H7 (cell line): ENCODE measurements at places on chromosomes 7 and 10. TPM values are rescaled to one million over a fixed set of nuclear protein-coding genes. Genes with fewer than 3 reads are reported as not detected.

Gene HOGA1
- total RNA-seq: 0.37 TPM in 1 of 2 replicates, not detected in the other

Gene RARRES2
- total RNA-seq: 198 and 223 TPM in 2 replicates

Gene DPP6
- total RNA-seq: 1.1 and 1.6 TPM in 2 replicates

Gene DNAAF5
- 82.5 and 101 TPM in 2 replicates for total RNA-seq

Gene PRR15
- 11.7 and 12.3 TPM in 2 replicates for total RNA-seq

Gene GIMAP6
- total RNA-seq: not detected in 2 replicates

Gene HMX2
- total RNA-seq: 0.07 TPM in 1 of 2 replicates, not detected in the other

Gene CUL1
- 46.7 and 52.0 TPM in 2 replicates for total RNA-seq

Gene LRRC17
- 1.0 TPM in 2 replicates for total RNA-seq

Gene LIPK
- total RNA-seq: not detected in 2 replicates

Gene FOXK1
- 20.4 and 23.1 TPM in 2 replicates for total RNA-seq

DNA sequence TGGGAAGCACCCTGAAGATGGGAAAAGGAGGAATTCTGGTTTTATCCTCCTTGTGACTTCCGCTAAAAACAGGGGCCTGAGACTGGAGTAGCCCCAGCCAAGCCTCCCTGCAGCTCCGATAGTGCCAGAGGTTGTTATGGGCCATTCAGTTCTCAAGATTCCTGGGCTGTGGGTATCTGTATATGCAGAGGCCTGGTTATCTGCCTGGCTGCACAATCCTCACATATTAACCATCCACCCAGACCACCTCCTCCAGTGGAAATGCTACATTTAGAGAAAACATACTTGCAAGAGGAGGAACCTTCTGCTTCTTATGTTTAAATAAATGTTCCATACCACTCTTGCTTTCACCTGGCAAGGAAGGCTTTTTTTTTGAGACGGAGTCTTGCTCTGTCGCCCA is 34.6 kb downstream of the ARL3 start:
- no peak for DNase-seq

GRCh38 chr10:4373612-4374011 is 452.4 kb upstream of the AKR1E2 start:
- no peak for DNase-seq

- DNase-seq: no peak
Observed at GRCh38 chr7:80357530-80357929, 154.3 kb downstream of the GNAT3 start.

DNA sequence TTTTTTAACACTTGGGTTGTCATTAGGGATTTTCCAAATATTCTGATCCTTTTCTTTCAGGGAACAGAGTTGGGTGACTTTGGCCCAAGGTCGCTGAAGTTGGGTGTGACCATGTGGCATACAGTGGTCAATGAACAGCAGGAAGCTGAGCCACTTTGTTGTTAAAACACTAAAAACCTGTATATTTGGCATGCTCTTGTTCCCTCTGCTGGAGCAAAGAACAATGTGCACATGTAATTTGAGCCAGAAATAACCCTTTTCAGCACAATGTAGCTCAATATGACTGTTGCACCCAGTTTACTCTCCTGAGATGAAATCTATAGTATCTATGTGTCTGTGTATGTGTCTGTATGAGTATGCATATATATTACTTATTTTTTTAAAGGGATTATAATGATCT is 74.9 kb downstream of the ADCYAP1R1 start:
- no peak for DNase-seq

- no peak for DNase-seq
Observed at GRCh38 chr7:86130268-86130667, 513.4 kb upstream of the GRM3 start.

GRCh38 chr10:132520177-132520811 is 17.3 kb upstream of the INPP5A start:
- peak; percentile 51 for DNase-seq

GRCh38 chr7:74372511-74373111 is 81.1 kb upstream of the GTF2IRD1 start:
- peak; percentile 84 for DNase-seq

DNA sequence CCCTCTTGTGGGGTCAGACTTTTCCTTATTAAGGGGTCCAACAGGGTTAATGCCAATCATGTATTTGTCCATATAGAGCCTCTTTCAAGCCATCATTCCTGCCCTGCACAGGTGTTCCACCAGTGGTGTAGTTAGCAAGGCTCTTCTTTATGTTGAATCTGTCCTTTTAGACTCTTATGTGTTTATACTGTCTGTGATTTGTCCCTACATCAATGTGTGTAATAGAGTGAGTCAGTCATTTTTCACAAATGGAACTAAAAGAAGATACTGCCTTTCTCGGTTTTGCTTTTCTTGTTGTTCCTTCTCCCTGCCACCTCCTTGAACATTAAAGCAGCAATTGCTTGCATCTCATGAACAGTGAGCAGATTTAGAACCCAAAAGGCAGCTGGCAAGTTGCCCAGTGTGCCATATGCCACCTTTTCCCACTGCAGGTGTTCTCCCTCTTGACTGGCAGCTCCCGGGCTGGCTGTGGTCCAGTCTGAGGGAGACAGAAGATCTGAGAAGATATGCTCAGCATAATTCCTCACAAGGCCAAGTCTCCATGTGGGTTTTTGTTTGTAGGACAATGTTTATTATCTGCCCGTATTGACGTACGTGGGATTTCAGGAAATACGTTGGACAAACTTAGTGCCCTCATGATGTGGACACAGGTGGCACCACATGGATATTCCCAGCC is 154.1 kb downstream of the LHFPL3 start:
- DNase-seq: no peak

GRCh38 chr7:74193913-74194312 is 15.9 kb upstream of the LAT2 start:
- peak; percentile 52 for DNase-seq

DNA sequence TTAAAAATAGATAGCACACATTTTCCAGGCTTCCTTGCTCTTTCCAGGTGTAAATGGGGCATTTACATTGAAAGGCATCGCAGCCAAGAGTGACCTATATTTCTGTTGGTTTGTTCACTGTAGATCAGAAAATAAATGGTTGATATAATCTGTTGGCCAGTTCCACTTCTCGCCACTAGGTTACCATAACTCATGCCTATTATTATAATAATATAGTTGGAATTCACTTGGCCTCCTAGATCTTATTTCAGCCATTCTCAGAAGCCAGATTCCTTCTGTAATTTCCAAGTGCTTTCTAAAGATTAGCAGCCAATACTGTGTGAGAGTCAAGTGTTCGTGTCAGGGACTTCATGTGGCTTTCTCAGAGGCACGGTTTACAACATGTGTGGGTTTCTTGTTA is 179.5 kb downstream of the DNAH11 start:
- peak; percentile 13 for DNase-seq

- DNase-seq: no peak
Observed at GRCh38 chr7:158266426-158266816, 321.2 kb downstream of the PTPRN2 start.

DNA sequence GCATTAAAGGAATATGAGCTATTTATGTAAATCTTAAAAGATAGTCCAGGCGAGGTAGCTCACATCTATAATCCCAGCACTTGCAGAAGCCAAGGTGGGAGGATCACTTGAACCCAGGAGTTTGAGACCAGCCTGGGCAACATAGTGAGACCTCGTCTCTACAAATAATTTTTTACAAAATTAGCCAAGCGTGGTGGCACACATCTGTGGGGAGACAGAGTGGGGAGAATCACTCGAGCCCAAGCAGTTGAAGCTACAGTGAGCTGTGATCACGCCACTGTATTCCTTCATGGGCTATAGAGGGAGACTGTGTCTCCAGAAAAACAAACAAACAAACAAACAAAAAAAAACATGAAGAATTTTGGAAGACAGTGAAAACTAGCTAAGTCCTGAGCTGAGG is 28.4 kb downstream of the HERC4 start:
- no peak for DNase-seq

DNA sequence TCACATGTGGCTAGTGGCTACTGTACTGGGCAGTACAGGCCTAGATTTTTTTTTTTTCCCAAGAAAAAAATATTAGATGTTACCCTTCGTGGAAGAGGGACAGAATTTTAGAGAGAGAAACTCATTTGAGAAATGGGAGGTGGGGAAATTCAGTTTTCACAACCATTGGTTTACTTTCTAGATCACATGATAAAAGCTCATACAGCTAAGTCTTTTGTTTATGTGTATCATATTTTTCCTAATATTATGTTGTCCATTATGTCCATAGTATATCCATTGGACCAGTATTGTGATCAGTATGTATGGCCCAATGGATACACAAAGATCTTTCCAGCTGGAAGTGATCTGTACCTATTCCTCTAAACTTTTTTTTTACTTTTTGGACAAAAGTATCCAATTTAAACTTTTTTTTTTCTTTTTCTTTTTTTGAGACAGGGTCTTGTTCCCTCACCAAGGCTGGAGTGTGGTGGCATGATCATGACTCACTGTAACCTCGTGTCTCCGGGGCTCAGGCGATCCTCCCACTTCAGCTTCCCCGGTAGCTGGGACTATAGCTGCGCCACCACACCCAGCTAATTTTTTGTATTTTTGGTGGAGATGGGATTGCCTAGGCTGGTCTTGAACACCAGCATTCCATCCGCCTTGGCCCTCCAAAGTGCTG is 4.1 kb downstream of the CALU start:
- no peak for DNase-seq

GRCh38 chr7:99666013-99666395 is 13.8 kb downstream of the CYP3A5 start:
- no peak for DNase-seq

DNA sequence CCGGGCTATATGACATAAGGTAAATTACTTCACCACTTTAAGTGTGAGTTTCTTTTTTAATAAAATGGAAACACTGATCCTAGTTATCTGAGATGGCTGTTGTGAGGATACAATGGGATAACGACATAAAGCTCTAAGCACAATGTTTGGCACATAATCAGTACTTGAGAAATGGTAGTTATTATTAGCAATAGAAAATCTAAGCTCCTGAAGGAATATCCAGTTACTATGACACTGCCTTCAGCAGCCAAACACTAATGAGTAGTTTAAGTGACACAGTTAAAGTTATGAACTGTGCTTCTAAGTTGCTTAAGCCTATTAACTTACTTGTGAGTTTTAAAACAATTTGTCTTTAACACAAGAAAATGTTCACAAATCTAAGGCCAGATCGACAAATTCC is 96.8 kb downstream of the ELAPOR2 start:
- DNase-seq: no peak
